ENCODE measurements at places on chromosomes 7 and 10.

- DNase-seq: no peak
Measured at GRCh38 chr10:82294874-82295378, 419.9 kb downstream of the NRG3 start.

GRCh38 chr10:69088801-69089501 lies 1.0 kb downstream of the SRGN start:
- peak; percentile 56 for DNase-seq

DNA sequence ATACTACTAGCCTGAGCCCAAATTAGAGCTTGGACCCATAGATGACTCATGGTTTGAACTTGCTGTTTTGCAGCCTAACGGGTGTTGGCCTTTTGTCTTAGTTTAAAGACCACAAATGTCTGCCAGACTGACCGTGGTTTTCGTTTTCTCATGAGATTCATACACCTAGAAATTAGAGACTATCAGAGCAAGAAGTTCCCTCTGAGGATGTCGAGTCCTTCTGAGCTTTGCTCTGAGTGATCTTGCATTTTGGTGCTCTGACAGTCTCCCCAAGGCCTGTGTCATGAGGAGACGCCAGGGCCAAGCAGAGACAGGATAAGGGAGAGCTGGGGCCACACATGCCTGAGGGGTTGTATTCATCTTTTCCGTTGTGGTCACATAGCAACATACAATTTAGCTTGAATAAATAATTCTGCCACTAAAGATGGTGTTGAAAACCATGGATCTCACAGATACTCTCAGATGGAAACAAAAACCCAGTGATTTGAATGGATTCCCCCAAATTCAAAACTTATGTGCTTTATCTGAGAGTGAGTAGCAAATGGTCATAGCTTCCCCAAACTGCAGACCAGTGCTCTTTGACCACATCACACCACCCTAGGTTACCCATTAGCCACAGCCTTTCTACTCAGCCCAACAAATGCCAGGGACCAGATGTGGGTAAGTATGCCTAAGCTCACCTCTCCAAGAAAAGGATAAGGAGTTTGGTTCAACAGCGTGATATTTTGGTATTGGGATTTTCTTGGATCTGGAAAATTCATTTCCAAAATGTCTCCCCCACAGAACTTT lies 762.0 kb upstream of the IGFBP3 start:
- no peak for DNase-seq

DNA sequence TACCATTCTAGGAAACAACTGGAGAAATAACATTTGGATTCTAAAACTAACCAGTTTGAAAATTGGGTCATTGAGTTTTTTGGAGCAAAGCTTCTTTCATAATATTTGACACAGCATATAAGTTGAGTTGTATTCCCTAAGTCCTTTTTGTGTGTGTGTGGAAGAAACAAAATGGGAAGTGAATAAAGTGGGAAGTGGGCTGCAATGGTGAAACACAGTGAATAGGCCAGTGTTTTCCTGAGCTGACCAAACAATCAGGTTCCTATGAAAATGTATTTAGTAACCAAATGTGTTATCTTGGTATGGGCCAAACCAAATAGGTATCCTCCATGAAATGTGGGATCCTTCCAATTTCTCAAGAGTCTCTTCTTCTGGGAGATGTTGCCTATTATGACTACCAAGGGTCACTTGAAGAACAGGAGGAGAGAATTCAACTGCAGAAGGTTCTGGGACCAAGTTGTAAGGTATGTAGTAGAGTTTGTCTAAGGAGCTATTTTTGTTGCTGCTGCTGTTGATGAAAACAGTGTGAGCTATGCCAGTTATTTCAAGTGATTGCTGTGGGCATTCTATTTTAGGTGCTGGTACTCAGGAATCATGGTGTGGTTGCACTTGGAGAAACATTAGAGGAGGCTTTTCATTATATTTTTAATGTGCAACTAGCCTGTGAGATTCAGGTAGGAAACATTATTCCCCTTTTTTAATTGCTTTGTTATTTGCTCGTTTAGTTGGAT lies 88.3 kb upstream of the MXI1 start:
- no peak for DNase-seq

GRCh38 chr10:132397036-132397541 lies at the start of gene PWWP2B:
PWWP2B (plus strand) TSS chr10:132397200; CDS start chr10:132397227, 27 bp downstream.
- peak; percentile 58 for DNase-seq

- no peak for DNase-seq
Measured at GRCh38 chr7:6443372-6443941, 4.3 kb downstream of the DAGLB start.

DNA sequence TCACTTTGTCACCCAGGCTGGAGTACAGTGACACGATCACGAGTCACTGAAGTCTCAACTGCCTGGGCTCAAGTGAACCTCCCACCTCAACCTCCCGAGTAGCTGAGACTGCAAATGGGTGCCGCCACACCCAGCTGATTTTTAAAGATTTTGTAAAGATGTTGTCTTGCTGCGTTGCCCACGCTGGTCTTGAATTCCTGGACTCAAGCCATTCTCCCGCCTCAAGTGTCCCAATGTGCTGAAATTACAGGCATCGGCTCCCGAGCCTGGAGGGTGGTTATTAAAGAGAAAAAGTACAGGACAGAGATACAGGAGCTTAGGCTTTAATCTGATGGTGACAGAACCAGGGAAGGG lies 55.1 kb downstream of the KCTD7 start:
- DNase-seq: no peak

- DNase-seq: no peak
Measured at GRCh38 chr10:90604636-90605035, 253.2 kb downstream of the HTR7 start.

- DNase-seq: no peak
Measured at GRCh38 chr7:841943-842342, 9.7 kb downstream of the SUN1 start.

DNA sequence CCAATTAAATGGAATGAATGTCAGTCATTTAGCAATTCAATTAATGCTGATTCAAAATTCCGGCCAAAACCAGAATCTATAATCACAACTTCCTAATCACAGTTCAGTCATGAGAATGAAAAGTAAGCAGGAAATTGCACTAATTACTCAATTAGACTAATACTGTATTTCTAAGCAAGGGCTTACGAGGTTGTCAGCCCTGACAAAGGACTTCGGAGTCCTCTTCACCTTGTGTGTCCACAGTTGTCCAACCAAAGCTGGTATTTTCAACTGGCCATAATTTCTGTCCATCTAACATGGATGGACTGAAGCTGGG lies 17.4 kb downstream of the CPA1 start:
- DNase-seq: no peak

- DNase-seq: peak; percentile 4
Measured at GRCh38 chr10:74824184-74824899, 2.1 kb upstream of the KAT6B start.

- no peak for DNase-seq
Measured at GRCh38 chr7:124702385-124702784, 63.2 kb downstream of the GPR37 start.

DNA sequence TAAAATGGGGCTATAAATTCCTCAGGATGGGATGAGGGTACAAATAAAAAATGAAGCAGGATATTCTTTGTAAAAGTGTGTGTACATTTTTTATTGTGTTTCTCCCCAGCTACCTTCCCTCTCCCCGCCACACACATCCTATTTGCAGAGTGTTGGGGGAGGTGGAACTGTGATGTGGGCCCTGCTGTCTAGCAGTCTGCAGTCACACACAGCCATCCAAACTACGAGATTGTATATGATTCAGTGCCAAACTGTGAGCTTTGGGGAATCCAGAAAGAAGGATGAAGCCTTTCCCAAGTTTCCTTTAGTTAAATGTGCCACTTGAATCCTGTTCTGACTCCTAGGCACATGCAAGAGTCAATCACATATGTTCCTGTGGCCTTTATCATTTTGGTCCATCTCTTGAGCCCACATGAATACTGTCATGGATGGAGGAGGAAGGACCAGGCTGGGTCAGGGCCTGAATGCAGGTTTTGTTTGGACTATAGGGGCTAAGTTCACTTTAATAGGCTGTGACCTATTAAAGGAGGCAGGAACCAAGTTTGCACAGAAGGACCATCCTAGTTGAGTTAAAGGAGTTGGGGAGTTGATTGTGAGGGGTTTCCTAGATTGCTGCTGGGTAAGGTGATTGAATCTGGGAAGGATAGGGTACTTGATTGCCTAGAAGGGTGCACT lies 1.1 kb upstream of the SEMA4G start:
- DNase-seq: no peak

DNA sequence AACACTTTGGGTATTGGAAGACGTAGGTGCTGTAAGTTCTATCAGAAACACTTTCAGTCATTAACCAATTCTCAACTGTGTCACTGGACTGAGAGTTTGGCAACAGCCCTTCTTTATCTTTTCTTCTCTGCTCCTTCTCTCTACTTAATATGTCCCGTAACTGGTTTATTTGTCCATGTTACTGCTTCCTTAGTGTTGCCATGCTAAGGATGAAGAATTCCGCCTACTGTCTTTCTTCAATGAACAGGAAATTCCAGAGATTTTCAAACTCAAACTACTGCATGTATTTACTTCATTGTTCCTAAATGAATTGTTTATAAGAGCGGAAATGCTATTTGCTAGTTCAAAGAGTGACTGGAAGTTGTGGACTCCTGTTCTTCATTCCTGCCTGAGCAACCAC lies 143.7 kb downstream of the TAX1BP1 start:
- no peak for DNase-seq

DNA sequence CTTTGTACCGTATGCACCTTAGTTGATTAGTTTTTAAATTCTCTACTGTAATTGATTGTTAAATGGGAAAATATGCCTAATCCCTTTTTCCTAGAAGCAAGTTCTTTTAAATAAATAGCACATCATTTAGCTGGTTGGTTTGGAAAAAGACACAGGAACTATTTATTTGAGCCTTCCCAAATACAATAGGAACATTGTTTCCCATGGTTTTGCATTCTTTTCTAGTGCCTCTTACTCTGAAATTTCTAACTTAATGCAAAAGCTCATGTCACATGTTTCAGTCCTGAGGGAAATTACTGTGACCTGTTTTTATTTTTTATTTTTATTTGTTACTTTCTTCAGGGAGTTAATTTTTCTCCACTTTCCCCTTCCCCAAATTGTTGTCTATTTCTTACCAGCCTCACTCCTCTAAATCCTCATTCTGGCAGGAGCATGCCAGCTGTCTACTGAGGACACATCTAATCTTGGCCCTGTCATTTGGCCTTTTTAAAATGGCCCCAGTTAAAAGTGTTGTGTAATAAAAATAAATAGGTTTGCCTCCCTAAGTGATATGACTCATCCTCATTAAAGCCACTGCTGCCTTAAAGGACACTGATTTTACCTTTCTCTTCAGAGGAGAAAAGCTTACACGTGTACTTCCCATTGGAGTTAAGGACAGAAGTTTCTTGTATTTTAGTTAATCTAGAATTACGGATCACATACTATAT lies 94.5 kb downstream of the PPP1R3A start:
- no peak for DNase-seq

- no peak for DNase-seq
Measured at GRCh38 chr10:115118346-115118745, 25.2 kb downstream of the ATRNL1 start.

- DNase-seq: no peak
Measured at GRCh38 chr10:87915989-87916388, 52.6 kb downstream of the PTEN start.

DNA sequence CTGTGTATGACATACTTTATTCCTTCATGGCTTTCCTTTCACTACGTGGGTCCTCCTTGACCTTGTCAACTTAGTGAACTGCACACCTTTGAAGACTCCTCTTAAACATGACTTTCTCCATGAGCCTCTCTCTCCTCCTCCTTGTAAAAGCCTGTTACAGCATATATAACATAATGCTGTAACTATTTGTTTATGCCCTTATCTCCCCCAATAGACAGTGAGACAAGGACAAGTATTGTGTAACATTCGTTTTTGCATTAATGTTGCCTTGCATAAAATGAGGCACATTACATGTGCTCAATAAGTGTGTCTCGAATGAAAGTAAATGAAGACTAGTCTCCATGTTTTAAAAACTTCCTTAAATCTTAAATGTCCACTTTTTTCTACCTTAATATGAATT lies 4.3 kb upstream of the LAMB1 start:
- DNase-seq: no peak

DNA sequence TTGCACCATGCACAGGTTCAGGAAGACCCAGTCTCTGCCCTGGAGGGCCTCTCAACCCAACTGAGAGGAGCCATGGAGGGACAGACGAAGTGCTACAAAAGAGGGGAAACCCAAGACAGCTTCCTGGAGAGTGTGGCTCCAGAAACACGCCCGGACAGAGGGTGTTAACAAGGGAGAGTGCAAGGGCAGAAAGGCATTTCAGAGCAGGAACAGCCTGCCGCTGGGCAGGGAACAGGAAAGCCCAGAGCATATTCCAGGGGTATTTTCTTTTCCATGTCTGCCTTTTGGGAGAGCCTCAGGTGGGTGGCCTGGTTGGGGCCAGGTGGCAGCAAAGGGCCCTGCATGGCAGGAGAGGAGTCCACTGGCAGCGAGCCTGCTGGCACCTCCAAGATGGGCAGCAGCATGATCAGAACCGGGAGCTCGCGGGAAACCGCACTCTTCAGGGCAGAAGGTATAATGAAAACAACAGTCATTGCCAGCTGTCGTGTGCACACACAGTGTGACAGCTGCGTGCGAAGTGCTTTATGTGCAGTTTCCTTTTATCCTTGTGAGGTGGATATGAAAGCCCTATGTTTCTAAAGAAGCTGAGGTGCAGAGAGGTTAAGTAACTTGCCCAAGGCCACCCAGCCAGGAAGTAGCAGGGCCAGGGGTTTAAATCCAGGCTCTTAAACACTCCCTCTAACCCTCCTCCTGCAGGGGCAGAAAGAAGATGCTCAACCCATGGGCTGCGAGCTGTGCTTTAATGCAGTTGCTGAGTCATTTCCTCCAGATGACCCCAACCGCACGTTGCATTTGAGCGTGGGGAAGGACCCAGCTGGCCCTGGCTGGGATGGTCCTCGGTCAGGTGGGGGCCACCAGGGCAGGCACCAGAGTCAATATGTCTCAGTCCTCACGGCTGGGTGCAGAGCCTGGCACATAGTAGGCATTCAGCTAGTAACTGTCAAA lies 128.6 kb downstream of the OAT start:
- DNase-seq: no peak

DNA sequence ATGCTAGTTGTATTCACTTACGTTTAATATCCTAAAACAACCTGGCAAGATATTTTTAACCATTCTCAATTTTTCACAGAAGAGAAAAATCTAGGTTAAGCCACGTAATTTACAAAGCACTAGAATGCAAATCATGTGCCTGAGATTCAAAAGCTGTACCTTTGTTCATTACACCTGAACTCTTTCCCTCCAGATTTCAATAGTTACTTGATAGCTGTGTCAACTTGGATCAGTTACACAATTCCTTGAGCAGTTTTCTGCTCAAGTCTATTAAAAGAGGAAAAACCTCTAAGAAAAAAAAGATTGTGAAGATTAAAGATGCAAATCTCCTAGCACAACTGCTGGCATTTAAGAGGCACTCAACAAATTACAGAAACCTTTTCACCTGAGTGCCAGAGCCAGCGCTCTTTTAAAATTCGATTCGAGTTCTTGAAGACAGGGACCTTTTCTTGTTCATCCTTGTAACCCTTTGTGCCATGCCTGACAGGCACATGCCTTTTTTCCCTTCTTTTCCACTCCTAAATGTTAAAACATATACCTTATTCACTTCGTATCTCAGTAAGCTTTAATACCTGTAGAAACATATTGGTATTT lies 886 bp downstream of the NSUN6 start:
- no peak for DNase-seq

- DNase-seq: no peak
Measured at GRCh38 chr10:62384447-62385081, 10.4 kb downstream of the ZNF365 start.
